A549 treated with dexamethasone at 1 μM for 4 hours (cell line): ENCODE measurements at places on chromosomes 2 and 18. TPM values are rescaled to one million over a fixed set of nuclear protein-coding genes. Genes with fewer than 3 reads are reported as not detected.

KCNJ3 gene
- not detected in 5 replicates for total RNA-seq

LRATD1 gene
- total RNA-seq, result 0.06 to 0.11 TPM (median 0.09 TPM) in 5 replicates

KCNIP3 gene
- total RNA-seq, result 1.5 to 2.3 TPM (median 1.8 TPM) in 5 replicates

FAM228A gene
- not detected in 5 replicates for total RNA-seq

SCYGR4 gene
- total RNA-seq, result not detected in 5 replicates

DUSP19 gene
- total RNA-seq, result 0.53 to 1.1 TPM (median 1.0 TPM) in 5 replicates

IKZF2 gene
- total RNA-seq, result 0.17 to 0.55 TPM (median 0.38 TPM) in 5 replicates

UBXN2A gene
- total RNA-seq, result 20.2 to 26.6 TPM (median 24.2 TPM) in 5 replicates

PTPRN gene
- 0.97 to 1.8 TPM (median 1.4 TPM) in 5 replicates for total RNA-seq

RGPD3 gene
- 0.14 to 0.25 TPM (median 0.16 TPM) in 5 replicates for total RNA-seq

LIMS2 gene
- 6.2 to 11.8 TPM (median 7.9 TPM) in 5 replicates for total RNA-seq

ALMS1 gene
- 8.0 to 11.4 TPM (median 9.8 TPM) in 5 replicates for total RNA-seq

POTEC gene
- not detected in 5 replicates for total RNA-seq

VWC2L gene
- total RNA-seq, result not detected in 5 replicates

MEP1B gene
- total RNA-seq, result 0.05 to 0.09 TPM (median 0.08 TPM) in 3 of 5 replicates, not detected in the others

DNER gene
- 9.1 to 14.0 TPM (median 10.9 TPM) in 5 replicates for total RNA-seq

FAHD2B gene
- total RNA-seq, result 10.6 to 12.7 TPM (median 11.4 TPM) in 5 replicates

ITGAV gene
- 53.6 to 116 TPM (median 94.5 TPM) in 5 replicates for total RNA-seq

CTAGE1 gene
- not detected in 5 replicates for total RNA-seq

ARHGAP15 gene
- 0.14 TPM in 1 of 5 replicates, not detected in the others for total RNA-seq

AGFG1 gene
- total RNA-seq, result 95.4 to 139 TPM (median 129 TPM) in 5 replicates

COBLL1 gene
- 4.5 to 6.9 TPM (median 6.0 TPM) in 5 replicates for total RNA-seq

BOK gene
- total RNA-seq, result 27.5 to 36.8 TPM (median 32.0 TPM) in 5 replicates

SLC9A2 gene
- total RNA-seq, result 2.4 to 3.8 TPM (median 3.6 TPM) in 5 replicates

ZSWIM2 gene
- not detected in 5 replicates for total RNA-seq

PLEK gene
- total RNA-seq, result not detected in 5 replicates

NAPG gene
- total RNA-seq, result 10.6 to 13.5 TPM (median 12.4 TPM) in 5 replicates

GBX2 gene
- 1.8 to 3.3 TPM (median 2.9 TPM) in 5 replicates for total RNA-seq

FAM124B gene
- 0.05 TPM in 1 of 5 replicates, not detected in the others for total RNA-seq

SLC14A1 gene
- not detected in 5 replicates for total RNA-seq

ROCK2 gene
- 23.8 to 37.6 TPM (median 31.3 TPM) in 5 replicates for total RNA-seq

NEUROD1 gene
- not detected in 5 replicates for total RNA-seq

RAB6C gene
- total RNA-seq, result not detected in 5 replicates

ME2 gene
- total RNA-seq, result 34.1 to 37.5 TPM (median 34.7 TPM) in 5 replicates

TPO gene
- 0.12 to 0.20 TPM (median 0.17 TPM) in 4 of 5 replicates, not detected in the other for total RNA-seq

APCDD1 gene
- total RNA-seq, result 0.07 to 0.11 TPM (median 0.07 TPM) in 3 of 5 replicates, not detected in the others

GRB14 gene
- 4.8 to 6.5 TPM (median 5.1 TPM) in 5 replicates for total RNA-seq

CFC1B gene
- total RNA-seq, result 0.13 TPM in 1 of 5 replicates, not detected in the others

KCNG2 gene
- not detected in 5 replicates for total RNA-seq

ZFP36L2 gene
- 33.0 to 52.6 TPM (median 46.5 TPM) in 5 replicates for total RNA-seq

DNAJC10 gene
- 54.7 to 85.0 TPM (median 73.2 TPM) in 5 replicates for total RNA-seq

ZNF407 gene
- 2.3 to 3.4 TPM (median 2.9 TPM) in 5 replicates for total RNA-seq

GAREM1 gene
- 4.2 to 8.2 TPM (median 6.1 TPM) in 5 replicates for total RNA-seq

TGFA gene
- 4.4 to 8.2 TPM (median 4.9 TPM) in 5 replicates for total RNA-seq

RABL2A gene
- 6.7 to 10.9 TPM (median 9.0 TPM) in 5 replicates for total RNA-seq

REG1B gene
- not detected in 5 replicates for total RNA-seq

LYPD6B gene
- 0.07 TPM in 1 of 5 replicates, not detected in the others for total RNA-seq

ELOA2 gene
- not detected in 5 replicates for total RNA-seq
